ENCODE measurements at places on chromosomes 13 and 19.

DNA sequence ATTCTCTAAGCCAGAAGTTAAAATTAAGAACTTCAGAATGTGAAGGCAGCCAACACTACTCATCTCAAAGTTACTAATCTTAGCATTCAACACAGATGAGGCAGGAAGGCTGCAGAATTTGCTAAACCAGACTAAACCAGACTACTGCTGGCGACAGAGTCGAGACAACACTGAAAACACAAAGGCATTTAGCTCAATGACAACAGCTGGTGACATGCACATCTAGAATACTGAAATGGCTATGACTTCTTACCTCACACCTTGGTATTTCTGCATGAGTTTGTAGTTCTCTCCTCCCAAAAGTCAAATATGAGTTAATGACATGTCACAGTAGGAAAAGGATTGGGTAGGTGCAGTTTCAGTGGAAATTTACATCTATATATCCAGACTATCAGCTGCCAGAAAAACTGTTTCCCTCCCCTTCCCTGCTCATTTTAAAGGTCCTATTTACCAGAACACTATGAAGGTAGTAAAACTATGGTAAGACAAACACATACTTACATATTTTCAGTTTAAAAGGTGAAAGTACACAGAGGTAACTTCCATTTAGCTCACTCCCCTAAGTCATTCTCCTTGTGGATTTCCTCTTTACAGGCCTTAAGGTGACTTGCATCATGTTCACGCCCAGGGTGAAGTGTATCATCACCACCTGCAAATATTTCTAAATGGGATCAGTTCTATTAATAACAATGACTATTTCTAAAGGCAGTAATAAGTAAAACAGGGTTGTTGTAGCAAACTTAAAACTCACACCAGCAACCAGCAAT is 21.4 kb downstream of the FOXO1 start:
- DNase-seq, result no peak

GRCh38 chr19:6464070-6464873 is at the start of gene CRB3:
CRB3 (plus strand) TSS chr19:6464271; CDS start chr19:6464702, 431 bp downstream.
- DNase-seq, result no peak

DNA sequence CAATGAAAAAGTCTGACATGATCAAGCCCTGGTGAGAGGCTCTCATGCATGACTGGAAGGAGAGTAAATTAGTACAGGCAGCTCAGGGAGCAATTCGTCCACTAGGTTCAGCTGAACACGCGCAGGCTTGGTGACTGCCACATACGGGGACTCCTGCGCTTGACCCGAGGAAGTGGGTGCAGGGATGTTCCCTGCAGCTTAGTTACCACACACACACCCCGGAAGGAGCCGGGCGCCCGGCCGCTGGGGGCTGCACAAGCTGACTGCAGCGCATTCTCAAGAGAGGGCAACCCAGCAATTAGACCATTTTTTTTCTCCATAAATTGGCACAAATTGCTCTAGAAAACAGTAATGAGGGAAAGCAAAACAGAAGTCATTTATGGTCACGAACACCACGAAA is 23.0 kb upstream of the MIER2 start:
- DNase-seq, result no peak

GRCh38 chr13:44908712-44909111 is 80.6 kb downstream of the NUFIP1 start:
- no peak for DNase-seq

GRCh38 chr13:58313219-58313618 is 681.7 kb downstream of the PCDH17 start:
- DNase-seq, result no peak

DNA sequence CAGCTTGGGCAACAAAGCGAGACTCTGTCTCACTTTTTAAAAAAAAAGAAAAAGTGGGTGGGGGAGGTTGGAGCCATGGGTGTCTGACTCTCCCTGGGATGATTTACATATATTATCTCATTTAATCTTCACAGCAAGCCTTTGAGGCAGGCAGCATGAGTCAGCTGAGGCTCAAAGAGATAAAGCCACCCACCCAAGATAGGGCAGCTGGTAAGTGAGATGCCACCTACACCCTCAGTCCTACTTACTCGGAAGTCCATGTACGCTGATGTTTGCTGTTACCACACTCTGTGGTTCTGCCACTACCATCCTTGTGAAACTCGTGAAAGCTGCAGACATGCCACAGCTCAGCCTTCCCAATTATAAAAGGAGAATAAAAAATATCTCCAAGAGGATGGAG is 142.0 kb upstream of the TSHZ3 start:
- DNase-seq, result no peak

- DNase-seq, result no peak
Measured at GRCh38 chr13:42875475-42876269, 94.3 kb downstream of the FAM216B start.

GRCh38 chr19:35666251-35666913 is at the start of gene UPK1A:
UPK1A (plus strand) TSS chr19:35666517; CDS start chr19:35666813, 296 bp downstream.
- DNase-seq, result no peak

DNA sequence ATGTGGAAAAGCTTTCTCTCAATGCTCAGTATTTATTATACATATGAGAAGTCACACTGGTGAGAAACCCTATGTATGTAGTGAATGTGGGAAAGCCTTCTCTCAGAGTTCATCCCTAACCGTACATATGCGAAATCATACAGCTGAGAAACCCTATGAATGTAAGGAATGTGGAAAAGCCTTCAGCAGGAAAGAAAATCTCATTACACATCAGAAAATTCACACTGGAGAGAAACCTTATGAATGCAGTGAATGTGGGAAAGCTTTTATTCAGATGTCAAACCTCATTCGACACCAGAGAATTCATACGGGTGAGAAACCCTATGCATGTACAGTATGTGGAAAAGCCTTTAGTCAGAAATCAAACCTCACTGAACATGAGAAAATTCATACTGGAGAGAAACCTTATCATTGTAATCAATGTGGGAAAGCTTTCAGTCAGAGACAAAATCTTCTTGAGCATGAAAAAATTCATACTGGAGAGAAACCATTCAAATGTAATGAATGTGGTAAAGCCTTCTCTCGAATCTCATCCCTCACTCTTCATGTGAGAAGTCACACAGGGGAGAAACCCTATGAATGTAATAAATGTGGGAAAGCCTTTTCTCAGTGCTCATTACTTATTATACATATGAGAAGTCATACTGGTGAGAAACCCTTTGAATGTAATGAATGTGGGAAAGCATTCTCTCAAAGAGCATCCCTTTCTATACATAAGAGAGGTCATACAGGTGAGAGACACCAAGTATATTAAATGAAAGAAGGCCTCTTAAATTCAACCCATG is 34.4 kb downstream of the ZNF568 start:
- no peak for DNase-seq

DNA sequence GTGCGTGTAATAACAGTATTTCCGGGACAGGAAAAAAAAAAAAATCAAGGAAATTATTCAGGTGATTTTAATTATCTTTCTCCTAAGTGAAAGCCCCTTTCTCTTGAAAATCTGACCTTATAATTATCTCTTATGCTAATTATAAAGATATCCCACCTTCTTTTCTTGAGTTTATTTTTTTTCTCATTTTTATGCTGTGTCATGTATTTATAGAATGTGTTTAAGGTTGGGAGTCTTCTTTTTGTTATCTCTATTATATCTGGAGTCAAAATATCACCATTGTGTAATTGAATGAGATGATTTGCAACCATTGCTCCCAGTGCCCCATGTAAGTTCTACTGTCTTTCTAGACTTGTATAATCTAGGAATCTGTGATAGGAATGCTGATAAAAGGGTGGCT is 3.0 kb downstream of the TMEM255B start:
- DNase-seq, result no peak

Measured in right forelimb (tissue), 1 donor.